ENCODE measurements at places on chromosomes 3 and 15.
A peak's percentile ranks its signal among the peaks of the same experiment; 100 is the strongest.

DNA sequence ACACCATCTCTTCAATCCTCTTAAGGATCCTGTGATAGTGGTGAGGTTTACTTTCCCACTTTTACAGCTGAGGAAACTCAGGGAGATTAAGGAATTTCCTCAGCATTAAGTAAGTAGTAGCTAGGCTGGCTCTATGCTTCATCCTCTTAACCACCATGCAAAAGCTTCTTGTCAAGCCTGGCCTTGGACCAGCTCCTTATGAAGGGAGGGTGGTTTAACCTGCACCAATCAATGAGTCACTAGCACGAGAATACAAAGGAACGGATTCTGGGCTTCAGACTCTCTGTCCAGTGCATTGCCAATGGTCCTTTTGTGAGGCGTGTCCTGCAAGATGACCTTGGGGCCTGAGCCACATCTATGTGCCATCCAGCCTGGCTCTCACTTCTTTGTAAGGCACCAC, 202.0 kb upstream of the CFAP20DC start:
- DNase-seq, result no peak

- no peak for DNase-seq
Observed at GRCh38 chr15:83092309-83092976, 15.0 kb upstream of the TM6SF1 start.

GRCh38 chr3:1616744-1617143, 481.9 kb upstream of the CNTN4 start:
- DNase-seq, result no peak

- DNase-seq, result peak; percentile 59
Observed at GRCh38 chr3:127097072-127097405, 95.9 kb upstream of the PRR23E start.
